ENCODE measurements at places on chromosomes 12 and 14.
A peak's percentile ranks its signal among the peaks of the same experiment; 100 is the strongest.

DNA sequence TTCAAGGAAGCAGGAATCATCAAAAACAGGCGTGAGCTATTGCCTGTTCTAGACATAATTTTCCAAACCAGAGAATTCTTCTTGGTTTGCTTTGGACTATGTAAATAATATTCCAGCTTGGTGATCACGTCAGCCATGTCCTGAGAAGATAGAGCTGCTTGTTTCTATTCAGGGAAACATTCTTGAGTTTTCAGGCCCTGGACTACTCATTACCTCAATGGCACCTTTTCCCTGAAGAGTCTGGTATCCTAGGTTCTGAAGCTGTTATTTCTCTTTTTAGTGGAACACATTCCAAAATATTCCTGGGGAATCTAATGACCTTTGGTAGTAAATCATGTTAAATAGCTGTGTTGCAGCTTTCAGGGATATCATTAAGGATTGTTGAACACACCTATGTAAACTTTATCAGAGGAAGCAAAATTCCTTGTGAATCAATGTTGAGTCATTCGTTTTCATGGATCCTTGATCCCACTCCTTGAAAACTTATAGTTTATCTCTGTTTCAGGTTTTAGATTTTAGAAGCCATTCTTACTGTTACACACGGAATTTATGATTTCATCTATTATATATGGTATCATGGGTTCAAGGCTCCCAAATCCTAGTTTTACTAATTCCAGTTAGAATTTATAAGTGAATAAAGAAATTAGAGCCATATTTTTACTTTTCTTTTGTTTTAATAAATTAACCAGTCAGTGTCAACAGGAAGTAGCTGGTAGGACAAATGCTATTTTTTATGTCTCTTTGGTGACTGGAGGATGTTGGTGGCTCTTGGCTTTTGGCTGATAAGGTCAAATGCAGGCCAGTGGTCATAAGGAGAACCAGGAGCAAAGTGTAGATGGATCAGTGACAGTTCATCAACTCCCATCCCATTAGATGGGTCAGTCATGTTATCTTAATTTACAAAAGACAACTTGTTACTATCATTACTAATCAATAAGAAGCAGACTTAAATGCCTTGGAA, 380.1 kb downstream of the ZFP36L1 start:
- no peak for DNase-seq

- peak; percentile 36 for DNase-seq
Measured at GRCh38 chr12:119544765-119545625, 48.6 kb upstream of the TMEM233 start.

DNA sequence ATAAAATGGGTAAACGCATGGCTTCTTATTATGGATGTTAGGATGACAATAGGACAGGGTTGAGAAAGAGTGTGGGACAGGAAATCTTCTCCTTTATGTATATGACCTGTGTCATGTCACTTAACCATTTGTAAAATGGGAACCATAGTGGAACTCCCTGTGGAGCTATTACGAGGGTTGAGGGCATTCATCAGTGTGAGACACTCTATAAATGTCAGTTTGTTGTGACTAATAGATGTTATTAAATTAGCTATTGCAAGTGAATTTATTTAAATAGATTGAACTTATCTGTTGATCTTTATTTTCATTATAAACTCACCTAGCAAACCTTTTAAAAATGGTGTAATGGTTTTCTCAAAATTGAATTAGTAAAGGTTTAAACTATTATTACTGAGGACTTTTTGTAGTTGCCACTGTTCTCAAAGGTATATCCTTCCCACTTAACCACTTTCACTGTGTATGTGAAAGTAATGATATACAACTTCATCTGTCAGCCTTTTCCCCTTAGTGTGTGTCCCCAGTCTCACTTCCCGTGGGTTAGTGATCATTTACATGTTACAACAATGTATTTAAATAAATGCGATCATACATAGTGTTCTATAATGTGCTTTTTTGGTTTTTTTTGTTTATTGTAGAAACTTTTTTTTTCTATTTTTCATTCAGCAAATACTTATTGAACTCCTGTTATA, 17.1 kb downstream of the HELB start:
- no peak for DNase-seq

- no peak for DNase-seq
Measured at GRCh38 chr12:7175493-7175892, 14.0 kb upstream of the PEX5 start.

GRCh38 chr12:120453977-120454376, 7.7 kb downstream of the GATC start:
- DNase-seq: peak; percentile 61

DNA sequence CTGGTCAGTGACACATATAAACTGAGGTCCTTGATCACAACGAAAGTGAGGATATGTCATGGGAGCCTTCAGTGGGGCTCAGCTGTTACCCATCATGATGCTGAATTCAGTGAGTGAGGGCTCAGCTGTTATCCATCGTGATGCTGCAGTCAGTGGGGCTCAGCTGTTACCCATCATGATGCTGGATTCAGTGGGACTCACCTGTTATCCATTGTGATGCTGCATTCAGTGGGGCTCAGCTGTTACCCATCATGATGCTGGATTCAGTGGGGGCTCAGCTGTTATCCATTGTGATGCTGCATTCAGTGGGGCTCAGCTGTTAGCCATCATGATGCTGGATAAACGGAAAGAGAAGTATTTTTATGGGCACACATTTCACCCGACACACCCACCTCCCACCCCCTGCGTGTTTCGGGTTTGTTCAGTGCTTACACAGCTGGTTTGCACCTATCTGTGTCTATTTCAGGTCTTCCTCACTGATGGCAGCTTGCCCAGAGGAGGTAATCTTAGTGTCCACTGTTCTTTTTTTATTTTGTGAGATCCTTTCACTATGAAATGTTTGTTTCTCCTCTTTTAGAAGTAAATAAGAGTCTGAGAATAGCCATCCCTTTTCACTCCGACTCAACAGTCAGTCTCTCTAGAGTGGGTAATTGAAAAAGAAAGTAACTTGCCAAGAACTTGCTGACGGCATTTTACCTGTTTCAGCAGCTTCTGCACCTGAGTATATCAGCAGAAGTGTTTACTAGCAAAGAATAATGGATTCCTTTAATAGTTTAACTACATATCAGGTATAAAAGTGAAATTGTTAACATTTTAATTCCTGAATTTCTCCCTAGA, 183.0 kb downstream of the ERC1 start:
- no peak for DNase-seq

GRCh38 chr12:131264635-131265034, 310.9 kb downstream of the ADGRD1 start:
- no peak for DNase-seq

DNA sequence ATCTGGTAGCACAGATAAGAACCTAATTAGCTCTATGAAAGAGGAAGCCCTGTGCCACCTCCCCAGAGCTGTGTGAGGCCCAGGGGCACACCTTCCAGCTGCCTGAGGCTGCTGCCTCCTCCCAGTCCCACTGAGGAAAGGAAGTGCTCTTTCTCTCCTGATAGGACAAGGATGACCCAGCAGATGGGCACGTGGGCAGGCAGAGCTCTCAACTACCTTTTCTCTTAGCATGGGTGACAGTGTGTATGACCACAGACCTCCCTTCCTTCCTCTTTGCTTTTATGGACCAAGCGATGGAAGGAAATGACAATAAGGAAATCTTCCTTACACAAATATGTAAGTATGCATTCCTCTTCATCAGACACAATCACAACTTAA, 127.6 kb upstream of the AMIGO2 start:
- DNase-seq: peak; percentile 65

GRCh38 chr14:64721899-64722298, 17.7 kb downstream of the PLEKHG3 start:
- no peak for DNase-seq

- no peak for DNase-seq
Measured at GRCh38 chr12:121676190-121676589, 6.7 kb upstream of the MORN3 start.

- no peak for DNase-seq
Measured at GRCh38 chr12:63811334-63811733, 31.6 kb downstream of the RXYLT1 start.

DNA sequence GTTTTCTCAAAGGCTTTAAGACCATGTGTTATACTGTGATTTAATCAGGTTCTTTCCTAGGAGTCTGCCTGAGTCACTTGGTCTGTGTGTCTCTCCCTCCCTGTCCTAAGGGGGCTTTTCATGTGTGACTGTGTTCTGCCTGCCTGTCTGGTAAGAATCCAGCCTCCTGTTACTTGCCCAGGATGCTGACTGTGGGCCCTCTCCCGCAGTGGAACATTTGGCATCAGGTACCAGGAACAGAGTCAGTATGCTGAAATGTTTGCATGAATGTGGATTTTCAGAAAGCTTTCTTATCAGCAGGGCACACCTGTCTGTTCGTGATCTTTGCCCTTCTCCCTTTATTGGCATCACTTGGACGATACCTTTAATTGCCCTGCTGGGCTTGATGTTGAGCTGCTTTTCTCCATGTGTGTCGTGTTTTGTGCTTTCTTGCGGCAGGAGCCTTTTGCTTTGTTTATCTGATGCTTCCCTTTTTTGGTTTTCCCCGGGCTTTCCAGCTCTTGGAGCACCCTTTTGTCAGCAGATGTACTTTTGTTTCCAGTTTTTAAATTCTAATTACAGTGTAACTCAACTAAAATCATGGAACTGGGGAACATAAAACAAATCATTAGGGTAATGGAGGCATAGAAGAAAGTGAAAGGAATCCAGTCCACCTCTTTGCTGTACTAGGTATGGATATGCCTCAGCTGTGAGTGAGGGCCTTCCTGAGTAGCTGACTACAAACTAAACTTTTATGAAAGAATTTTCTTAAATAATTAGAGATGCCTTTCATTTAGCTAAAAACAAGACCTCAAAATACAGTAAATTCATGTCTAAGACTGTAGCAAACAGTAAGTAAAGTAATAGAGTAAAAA, 72.5 kb downstream of the TRAF3 start:
- no peak for DNase-seq

DNA sequence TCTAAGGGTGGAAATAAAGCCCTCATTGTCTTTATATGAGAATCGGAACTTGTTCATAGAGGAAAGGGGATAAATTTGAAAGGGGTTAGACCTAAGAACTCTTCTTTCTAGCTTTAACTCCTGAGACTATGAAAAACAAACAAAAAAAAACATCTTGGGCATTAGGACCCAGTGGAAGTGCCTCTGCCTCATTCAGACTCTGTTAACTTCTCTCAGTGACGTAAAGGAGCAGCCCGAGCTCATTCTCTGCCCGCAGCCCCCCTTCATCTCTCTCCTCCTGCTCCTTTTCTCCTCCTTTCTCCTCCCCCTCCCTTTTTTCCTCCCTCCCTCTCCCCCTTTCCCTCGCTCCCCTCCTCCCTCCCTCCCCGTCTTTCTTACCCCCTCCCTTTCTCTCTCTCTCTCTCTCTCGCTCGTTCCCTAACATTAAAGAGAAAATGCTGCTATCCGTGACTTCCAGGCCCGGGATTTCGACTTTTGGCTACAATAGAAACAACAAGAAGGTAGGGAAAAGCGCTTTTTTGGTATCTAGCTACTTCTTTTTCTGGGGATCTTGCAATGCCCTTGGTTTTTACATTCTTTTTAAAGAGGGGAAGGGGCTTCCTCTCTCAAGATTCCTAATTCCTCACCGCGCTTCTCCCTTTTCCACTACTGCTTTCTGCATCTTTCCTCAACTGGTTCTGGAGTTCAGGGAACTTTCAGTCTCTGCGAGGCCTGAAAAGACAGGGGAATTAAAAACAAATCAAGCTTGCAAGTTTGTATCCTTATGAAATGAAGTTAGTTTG, at the start of gene RBMS2:
TSS of gene RBMS2 (plus strand) at position 231 of the 782 bp plus-strand sequence. CDS start at position 435, 204 bp downstream.
- DNase-seq: peak; percentile 42

DNA sequence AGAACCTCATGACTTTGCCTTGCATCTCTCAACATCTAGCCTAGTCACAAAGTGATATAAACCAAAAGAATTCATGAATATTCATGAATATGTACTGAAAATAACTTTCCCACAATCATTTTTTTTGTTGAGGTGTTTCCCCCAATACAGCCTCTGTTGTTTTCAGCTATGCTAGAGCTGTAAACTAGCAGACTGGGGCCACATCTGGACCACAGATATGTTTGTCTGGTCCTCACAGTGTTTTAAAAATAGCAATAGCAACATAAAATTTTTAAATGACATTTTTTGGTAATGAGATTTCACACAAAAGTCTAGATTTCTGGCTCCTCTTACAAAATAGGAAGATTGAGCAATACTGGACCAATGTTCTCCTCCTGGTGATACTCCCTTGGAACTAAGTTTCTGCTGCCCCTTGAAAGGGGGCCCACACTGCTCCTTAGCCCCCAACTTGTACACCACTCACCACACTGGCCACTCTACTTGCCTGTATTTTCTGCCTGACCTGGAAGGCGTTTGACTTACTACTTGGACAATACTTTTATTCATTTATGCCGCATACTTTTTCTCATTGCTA, 81.2 kb downstream of the BMP4 start:
- DNase-seq: no peak

DNA sequence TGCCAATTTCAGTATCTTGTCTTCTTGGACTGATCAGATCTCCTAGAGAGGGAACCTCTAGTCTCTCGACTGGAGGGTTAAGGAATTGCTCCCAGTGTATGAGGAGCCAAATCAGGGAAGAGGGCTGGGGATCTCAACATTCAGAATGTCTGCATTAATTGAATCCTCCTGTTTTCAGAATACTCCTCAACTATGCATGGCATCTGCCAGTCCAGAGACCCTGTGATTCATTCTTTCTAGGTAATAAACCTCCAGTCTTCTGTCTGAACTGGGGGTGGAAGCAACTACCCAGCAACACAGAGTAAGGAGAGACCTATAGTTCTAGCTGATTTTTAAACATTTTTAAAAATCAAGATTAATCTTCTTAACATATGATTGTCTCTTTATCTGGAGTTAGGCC, 92.7 kb downstream of the AKAP6 start:
- DNase-seq: no peak

DNA sequence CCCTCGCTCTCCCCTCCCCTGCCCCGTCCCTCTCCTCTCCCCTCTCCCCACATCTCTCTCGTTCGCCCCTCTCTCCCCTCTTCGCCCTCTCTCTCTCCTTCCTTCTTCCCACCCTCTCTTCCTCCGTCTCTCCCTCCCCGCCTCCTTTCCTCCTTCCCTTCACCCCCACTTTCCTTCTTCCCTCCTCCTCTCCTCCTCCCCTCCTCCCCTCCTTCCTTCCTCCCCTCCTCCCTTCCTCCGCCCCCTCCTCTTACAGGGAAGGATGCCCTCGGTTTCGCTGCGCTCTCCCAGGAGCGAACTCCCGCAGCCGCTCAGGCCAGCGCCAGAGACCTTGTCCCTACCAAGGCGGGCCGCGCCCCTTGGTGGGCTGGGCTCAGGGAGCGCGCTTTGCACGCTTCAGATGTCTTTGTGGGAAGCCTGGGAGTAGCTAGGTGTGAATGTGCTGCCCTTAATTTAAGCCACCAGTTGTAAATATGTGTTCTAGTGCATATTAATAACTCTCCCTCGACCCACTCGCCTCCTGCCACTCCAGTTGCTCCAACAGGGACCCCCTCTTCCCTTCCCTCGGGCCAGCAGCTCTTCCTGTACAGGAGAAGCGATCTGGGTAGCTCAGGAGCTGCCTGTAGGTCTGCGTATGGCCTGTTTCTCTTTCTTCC, 13.3 kb upstream of the MAP3K9 start:
- DNase-seq: no peak

Data from CD4-positive, alpha-beta T cell treated with Interleukin-4 for 1 hour (primary cell).